ENCODE measurements at places on chromosomes 1 and 21. TPM values are rescaled to one million over a fixed set of nuclear protein-coding genes. Genes with fewer than 3 reads are reported as not detected.

Gene EXO1
- total RNA-seq: 66.8 TPM

Gene KIF14
- total RNA-seq: 13.7 TPM

Gene NT5C1A
- total RNA-seq: not detected

Gene LMX1A
- not detected for total RNA-seq

- peaks cover 6% of the 10 kb centered on the region for H3K4me1 ChIP-seq
- no peaks in the 10 kb centered on the region for H3K36me3 ChIP-seq
- H3K27ac ChIP-seq: no peak overlapping the region
- no peak for DNase-seq
- no peak overlapping the region for H3K4me3 ChIP-seq
- H3K27me3 ChIP-seq: no peaks in the 10 kb centered on the region
Measured at GRCh38 chr1:67722292-67722944, 37.4 kb downstream of the GADD45A start.

GRCh38 chr21:32100423-32100822 is 178.4 kb downstream of the MIS18A start:
- no peaks in the 10 kb centered on the region for H3K36me3 ChIP-seq
- DNase-seq: no peak
- H3K27ac ChIP-seq: no peak overlapping the region
- no peaks in the 10 kb centered on the region for H3K27me3 ChIP-seq

GRCh38 chr1:107076841-107077240 is 20.4 kb downstream of the PRMT6 start:
- H3K36me3 ChIP-seq: no peaks in the 10 kb centered on the region
- H3K4me1 ChIP-seq: no peaks in the 10 kb centered on the region
- H3K27ac ChIP-seq: no peak overlapping the region
- DNase-seq: no peak
- H3K27me3 ChIP-seq: peaks cover 14% of the 10 kb centered on the region
- H3K4me3 ChIP-seq: no peak overlapping the region

DNA sequence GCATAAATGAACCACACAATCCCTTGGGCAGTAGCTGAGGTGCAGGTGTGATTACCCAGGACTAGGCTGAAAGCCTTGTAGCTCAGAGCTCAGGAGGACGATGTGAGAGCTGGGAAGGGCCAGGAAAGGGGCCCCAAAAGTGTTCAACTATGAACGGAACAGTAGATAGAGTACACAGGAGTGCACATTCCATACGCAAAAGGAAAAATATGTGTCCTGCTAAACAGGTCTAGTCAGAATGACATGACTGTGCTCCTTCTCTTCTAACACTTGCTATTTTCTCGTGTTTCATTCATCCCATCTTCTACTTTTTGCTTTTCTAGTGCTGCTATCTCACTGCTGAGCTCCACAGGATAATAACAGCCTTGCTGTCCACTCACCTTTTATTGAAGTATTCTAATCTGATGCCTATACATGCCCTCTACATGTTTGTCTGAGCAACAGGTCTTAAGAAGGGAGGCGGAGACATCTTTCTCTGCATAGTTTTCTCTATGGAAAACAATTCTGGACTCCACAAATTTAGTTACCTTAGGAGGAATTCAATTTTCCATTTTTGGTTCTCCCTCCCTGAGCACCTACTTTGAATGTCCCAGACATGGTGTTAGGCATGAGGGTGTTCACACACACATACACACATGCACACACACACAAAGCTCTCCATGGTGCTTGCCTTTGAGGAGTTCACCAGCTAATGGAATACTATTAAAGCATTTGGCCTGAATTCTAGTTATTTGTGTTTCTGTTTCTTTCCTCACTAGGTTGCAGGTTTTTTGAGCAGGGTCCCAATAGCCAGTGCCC is 3.4 kb downstream of the S100A10 start:
- peaks cover 47% of the 10 kb centered on the region for H3K36me3 ChIP-seq
- no peak overlapping the region for H3K4me3 ChIP-seq
- DNase-seq: no peak
- no peaks in the 10 kb centered on the region for H3K27me3 ChIP-seq
- H3K4me1 ChIP-seq: peaks cover 78% of the 10 kb centered on the region

GRCh38 chr21:28063241-28064216 is 929.1 kb downstream of the LTN1 start:
- no peaks in the 10 kb centered on the region for H3K36me3 ChIP-seq
- H3K27me3 ChIP-seq: peaks cover 7% of the 10 kb centered on the region
- no peak overlapping the region for H3K27ac ChIP-seq
- peaks cover 2% of the 10 kb centered on the region for H3K4me1 ChIP-seq
- no peak overlapping the region for H3K4me3 ChIP-seq
- no peak for DNase-seq

DNA sequence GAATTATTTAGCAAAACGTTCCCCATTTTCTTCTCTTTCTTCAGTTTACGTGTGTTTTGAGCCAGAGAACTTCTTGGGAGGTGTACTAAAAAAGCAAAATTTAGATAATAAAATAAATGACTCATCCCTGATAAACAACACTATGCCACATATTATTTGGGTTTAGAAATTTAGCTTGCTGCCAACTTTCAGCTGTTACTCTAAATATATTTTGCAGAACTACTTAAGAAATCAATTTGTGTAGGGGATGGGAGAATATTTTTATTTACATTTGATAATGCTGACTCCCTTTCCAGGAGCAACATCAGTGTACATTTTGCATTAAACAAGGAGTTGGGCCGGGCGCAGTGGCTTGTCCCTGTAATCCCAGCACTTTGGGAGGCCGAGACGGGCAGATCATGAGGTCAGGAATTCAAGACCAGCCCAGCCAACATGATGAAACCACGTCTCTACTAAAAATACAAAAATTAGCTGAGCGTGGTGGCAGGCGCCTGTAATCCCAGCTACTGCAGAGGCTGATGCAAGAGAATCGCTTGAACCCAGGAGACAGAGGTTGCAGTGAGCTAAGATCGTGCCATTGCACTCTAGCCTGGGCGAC is 151.4 kb upstream of the ZRANB2 start:
- no peaks in the 10 kb centered on the region for H3K4me1 ChIP-seq
- no peak overlapping the region for H3K4me3 ChIP-seq
- H3K36me3 ChIP-seq: no peaks in the 10 kb centered on the region

DNA sequence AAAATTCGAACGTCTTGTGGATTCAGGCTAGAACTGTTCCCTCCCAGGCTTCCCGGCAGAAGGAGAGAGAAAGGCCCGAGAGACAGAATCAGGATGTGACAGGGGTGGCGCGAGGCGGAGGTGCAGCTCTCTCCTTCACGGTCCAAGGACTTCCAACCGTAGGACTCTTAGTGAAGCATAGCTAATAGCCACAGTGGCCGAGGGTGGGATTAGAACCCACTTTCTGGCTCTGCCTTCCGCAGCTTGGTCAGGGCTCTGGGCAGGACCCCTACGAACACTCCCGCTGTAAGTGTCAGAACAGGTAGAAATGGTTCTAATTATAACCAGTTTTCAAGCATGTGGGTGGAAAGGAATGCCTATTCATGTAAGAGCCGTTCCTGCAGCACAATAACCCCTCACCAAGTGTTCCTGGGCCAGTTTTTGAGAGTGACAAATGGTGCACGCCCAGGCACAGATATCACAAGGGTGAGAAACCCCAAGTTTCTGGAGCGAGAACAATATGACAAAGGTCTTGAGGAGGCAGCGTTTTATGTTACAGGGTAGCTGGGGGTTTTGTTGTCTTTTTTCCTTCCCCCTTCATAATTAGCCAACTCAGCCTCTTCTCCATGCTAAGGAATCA is 86.4 kb downstream of the SYF2 start:
- H3K4me3 ChIP-seq: no peak overlapping the region
- peaks cover 4% of the 10 kb centered on the region for H3K4me1 ChIP-seq
- H3K36me3 ChIP-seq: no peaks in the 10 kb centered on the region
- H3K27me3 ChIP-seq: peaks cover 13% of the 10 kb centered on the region
- no peak for DNase-seq

GRCh38 chr1:178931858-178932551 is 61.1 kb upstream of the ANGPTL1 start:
- DNase-seq: no peak
- no peaks in the 10 kb centered on the region for H3K27me3 ChIP-seq
- H3K36me3 ChIP-seq: no peaks in the 10 kb centered on the region
- H3K4me3 ChIP-seq: no peak overlapping the region
- H3K4me1 ChIP-seq: peaks cover 3% of the 10 kb centered on the region

DNA sequence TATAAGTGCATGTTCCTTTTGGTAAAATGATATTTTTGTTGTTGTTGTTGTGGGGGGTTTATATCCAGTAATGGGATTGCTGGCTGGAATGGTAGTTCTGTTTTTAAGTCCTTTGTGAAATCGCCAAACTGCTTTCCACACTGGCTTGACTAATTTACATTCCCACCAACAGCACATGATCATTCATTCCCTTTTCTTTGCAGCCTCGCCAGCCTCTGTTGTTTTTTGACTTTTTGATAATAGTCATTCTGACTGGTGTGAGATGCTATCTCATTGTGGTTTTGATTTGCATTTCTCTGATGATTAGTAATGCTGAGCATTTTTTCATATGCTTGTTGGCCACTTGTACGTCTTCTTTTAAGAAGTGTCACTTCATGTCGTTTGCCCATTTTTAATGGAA is 188.5 kb upstream of the CHRM3 start:
- H3K4me1 ChIP-seq: no peaks in the 10 kb centered on the region
- DNase-seq: no peak
- no peaks in the 10 kb centered on the region for H3K27me3 ChIP-seq

All from activated CD8-positive, alpha-beta T cell treated with anti-CD3 and anti-CD28 coated beads for 36 hours (primary cell).